ENCODE measurements at places on chromosomes 3 and 15. TPM values are rescaled to one million over a fixed set of nuclear protein-coding genes. Genes with fewer than 3 reads are reported as not detected.
A peak's percentile ranks its signal among the peaks of the same experiment; 100 is the strongest.

The ZNF385D gene
- 2.4 TPM for polyA plus RNA-seq

DNA sequence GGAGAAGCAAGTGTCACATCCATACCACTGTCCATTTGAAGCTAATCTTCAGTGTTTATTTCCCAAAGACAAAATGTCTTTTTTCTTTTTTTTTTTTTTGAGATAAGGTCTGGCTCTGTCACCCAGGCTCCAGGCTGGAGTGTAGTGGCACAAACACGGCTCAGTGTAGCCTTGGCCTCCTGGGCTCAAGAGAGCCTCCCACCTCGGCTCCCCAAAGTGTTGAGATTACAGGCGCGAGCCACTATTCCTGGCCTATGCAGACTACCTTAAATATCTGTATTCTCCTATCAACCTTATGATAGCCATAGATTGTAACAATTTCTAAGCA, 27.7 kb upstream of the VPS33B start:
- DNase-seq: no peak

The AADACL2 gene
- polyA plus RNA-seq: 1.4 TPM

GRCh38 chr15:69648775-69649735, 196.4 kb downstream of the RPLP1 start:
- no peak for DNase-seq

DNA sequence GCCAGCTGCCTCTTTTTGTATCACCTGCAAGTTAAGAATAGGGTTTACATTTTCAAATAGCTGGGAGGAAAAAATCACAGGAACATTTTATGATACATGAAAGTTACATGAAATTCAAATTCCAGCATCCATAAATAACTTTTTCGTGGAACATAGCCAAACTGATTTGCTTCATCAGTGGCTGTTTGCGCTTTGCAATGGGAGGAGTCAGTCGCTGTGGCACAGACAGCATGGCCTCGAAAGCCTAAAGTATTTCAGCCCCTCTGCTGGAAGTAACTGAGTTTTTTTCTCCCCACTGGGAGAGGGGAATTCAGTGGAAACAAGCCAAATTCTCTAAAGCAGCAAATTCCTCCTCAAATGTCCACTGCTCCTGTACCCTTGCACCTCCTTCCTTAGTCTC, 271.9 kb downstream of the SUCLG2 start:
- no peak for DNase-seq

The GREM1 gene
- polyA plus RNA-seq: 1.2 TPM

DNA sequence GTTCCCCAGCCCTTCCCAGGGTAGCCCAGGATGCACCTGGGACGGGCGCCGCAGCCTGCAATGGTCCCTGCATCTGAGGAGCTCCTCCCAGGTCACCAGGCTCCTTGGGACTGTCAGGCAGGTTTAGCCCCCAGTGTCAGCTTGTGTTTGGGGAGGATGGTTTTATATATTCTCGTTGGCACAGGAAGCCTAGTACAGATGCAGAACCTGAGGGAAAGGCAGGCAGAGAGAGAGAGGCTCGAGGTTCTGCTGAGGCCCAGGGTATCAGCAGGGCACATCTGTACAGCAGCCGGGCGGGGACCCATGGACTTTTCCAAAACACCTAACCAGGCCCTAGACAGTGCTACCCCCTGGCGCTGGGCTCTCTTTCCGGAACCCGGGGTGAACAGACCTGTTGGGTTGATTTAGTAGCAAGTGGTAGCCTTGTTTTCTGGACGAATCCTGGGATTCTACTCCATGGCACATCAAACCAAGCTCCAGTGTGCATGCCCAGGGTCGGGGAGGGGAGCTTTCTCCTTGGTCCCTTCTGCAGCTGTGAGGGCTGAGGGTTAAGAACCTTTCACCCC, 8.6 kb downstream of the PAK6 start:
- DNase-seq: no peak

The A4GNT gene
- polyA plus RNA-seq: not detected

The PP2D1 gene
- polyA plus RNA-seq: not detected

GRCh38 chr3:189754356-189754755, 123.2 kb downstream of the TP63 start:
- no peak for DNase-seq

The RTP1 gene
- not detected for polyA plus RNA-seq

GRCh38 chr15:75149867-75150709, 51.6 kb upstream of the C15orf39 start:
- no peak for DNase-seq

The STAB1 gene
- 91.8 TPM for polyA plus RNA-seq

DNA sequence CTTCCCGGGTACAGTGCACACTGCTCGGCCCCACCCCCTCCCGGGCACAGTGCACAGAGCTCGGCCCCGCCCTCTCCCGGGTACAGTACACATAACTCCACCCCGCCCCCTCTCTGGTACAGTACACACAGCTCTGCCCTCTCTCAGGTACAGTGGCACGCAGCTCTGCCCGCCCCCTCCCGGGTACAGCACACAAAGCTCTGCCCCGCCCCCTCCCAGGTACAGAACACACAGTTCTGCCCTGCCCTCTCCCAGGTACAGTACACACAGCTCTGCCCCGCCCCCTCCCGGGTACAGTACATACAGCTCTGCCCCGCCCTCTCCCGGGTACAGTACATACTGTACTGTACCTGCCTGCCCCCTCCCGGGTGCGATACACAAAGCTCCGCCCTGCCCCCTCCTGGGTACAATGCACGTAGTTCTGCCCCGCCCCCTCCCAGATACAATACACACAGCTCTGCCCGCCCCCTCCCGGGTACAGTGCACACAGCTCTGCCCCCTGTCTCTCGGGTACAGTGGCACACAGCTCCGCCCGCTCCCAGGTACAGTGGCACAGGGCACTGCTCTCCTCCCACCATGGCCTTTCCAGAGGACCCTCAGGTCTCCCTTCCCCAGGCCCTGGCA, 16.4 kb upstream of the PRR20G start:
- peak; percentile 13 for DNase-seq

DNA sequence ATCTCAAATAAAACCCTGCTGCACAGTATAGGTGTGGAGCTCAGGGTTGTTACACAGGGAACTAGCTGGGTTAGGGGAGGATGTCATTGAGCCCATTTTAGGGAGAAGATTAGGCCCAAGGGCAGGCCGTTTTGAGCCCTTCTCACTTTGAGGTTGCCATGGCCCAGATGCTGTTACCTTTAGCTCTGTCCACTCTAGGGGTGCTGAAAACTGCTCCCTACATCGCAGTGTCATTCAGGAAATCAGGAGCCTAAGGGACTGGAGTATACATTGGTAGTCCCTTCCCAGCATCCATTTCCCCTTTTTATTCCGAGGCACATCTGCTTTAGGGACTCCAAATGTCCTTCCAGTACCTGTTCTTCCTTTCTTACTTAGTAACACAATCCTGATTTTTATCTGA, 79.0 kb upstream of the SELENOK start:
- DNase-seq: no peak

The GABRB3 gene
- polyA plus RNA-seq: 2.5 TPM

GRCh38 chr3:44509393-44509921, 32.0 kb upstream of the ZNF445 start:
- no peak for DNase-seq

GRCh38 chr3:65777050-65777449, 261.7 kb downstream of the MAGI1 start:
- DNase-seq: no peak

DNA sequence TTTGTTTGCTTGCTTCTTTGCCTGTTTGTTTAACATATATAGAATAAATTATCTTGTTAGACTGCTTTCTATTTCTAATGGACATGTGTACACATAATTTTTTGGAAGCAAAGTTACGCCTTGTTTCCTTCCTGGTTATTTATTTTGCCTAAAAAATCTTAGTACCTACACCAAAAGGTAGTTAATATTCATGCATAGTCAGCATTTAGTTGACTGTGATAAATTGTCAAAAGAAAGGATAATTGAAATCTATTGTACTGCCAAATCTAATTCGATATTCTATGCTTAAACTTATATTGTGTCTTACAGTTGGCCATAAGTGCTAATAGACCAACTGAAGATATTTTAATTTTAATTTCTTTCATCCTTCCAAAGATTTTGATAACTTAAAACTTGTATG, 233.9 kb upstream of the ARL6 start:
- no peak for DNase-seq

GRCh38 chr3:159560214-159560979, 428.2 kb upstream of the IL12A start:
- DNase-seq: no peak

- no peak for DNase-seq
Observed at GRCh38 chr15:25718169-25718536, 145.0 kb downstream of the ATP10A start.

GRCh38 chr15:52822475-52822874, 32.3 kb upstream of the ONECUT1 start:
- DNase-seq: no peak

GRCh38 chr15:60118146-60118545, 114.0 kb downstream of the FOXB1 start:
- no peak for DNase-seq

GRCh38 chr3:3664935-3665334, 134.3 kb upstream of the LRRN1 start:
- no peak for DNase-seq

Data from urinary bladder (tissue), 4 donors.